GM23248 (cell line): ENCODE measurements at places on chromosomes 4 and X. TPM values are rescaled to one million over a fixed set of nuclear protein-coding genes. Genes with fewer than 3 reads are reported as not detected.

SNCA gene
- total RNA-seq = not detected in 2 replicates

HTN3 gene
- not detected in 2 replicates for total RNA-seq

LRRC66 gene
- total RNA-seq = 0.32 and 0.51 TPM in 2 replicates

HSFX4 gene
- not detected in 2 replicates for total RNA-seq

SUPT20HL2 gene
- not detected in 2 replicates for total RNA-seq

SERTM2 gene
- not detected in 2 replicates for total RNA-seq

HMX1 gene
- total RNA-seq = not detected in 2 replicates

POLN gene
- total RNA-seq = 1.8 and 3.9 TPM in 2 replicates

DNA sequence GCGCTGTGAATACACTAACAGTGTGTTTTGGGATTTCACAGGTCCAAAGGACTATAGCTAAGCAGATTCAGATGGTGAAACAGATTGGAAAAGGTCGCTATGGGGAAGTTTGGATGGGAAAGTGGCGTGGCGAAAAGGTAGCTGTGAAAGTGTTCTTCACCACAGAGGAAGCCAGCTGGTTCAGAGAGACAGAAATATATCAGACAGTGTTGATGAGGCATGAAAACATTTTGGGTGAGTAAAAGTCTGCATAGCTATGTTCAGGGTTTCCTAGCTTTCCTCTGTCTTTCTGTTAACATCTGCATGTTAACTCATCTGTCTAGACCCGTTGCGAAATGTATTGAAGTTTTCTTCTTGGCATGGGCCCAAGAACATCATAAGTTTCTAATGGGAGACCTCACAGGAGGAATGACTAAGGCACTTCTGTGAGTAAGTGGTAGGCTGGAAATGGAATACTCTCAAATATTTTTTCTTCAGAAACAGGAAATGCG, 372.1 kb downstream of the BMPR1B start:
- DNase-seq = peak; percentile 99

GRCh38 chr4:55004831-55005230, 120.6 kb downstream of the KDR start:
- no peak for DNase-seq

GRCh38 chrX:7179446-7179845, 31.5 kb upstream of the PUDP start:
- no peak for DNase-seq

DNA sequence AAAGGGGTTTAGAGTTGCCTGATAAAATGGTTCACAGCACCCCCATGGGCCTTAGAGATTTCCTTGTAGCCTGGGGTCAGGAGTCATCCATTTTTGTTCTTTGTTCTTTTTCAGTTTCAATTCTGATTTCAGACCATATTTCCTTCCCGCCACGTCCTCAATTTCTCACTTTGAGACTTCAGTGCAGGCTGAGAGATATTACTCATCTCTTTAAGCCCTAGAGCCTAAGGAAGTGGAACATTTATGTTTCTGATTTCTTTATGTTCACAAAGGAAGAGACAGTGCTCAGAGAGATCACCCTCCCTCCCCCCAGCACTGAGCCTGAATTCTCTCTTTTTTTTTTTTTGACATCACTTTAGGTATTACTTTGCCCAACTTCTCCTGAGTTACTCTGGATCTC, 56.3 kb downstream of the MSN start:
- peak; percentile 38 for DNase-seq

GRCh38 chr4:39898015-39898414, 79.7 kb downstream of the PDS5A start:
- DNase-seq = no peak

- peak; percentile 40 for DNase-seq
These were observed 89.3 kb upstream of the KLF3 start for GRCh38 chr4:38574559-38575333.

GRCh38 chr4:4875147-4875546, 15.7 kb downstream of the MSX1 start:
- DNase-seq = no peak

DNA sequence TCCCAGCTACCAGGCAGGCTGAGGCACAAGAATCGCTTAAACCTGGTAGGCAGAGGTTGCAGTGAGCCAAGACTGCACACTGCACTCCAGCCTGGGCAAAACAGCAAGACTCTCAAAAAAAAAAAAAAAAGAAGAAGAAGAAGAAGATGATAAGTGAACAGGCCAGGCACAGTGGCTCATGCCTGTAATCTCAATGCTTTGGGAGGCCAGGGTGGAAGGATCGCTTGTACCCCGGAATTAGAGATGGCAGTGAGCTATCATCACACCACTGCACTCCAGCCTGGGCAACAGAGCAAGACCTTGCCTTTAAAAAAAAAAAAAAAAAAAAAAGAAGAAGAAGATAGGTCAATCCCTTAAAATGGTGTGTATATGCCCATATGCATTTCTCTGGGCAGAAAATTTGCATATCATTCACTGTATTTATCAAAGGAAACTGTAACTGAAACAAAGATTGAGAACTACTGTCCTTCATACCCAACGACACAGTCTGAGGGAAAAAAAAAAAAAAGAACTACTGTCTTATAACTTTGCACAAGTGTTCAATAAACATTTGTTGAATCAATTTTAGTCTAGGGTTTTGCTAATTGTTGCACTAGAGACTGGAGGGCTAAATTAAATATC, 2.3 kb downstream of the RFC1 start:
- no peak for DNase-seq

DNA sequence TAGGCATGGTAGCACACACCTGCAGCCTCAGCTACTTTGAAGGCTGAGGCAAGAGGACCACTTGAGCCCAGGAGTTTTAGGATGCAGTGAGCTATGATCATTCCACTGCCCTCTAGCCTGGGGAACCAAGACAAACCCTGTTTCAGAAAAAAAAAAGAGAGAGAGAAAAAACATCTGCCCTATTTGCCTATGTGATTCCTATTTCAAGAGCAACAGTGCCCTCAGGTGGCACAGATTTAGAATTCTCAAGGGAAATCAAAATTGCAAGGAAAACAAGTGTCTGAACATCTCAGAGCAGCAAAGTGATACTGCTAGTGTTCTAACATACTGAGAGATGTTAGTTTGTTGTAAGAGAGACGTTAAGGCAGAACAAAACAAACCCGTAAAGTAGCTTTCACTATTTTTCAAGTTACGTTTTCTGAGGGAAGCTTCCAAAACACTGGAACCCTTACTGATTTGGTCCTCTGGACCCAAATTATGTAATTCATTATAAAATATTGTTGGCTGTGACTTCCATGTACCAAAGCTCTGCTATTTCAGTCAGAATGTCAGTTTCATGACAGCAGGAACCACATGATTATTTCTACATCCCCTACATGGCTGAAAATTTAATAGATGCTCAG, 7.9 kb downstream of the BDH2 start:
- DNase-seq = peak; percentile 77

- DNase-seq = no peak
These were observed 498.1 kb downstream of the NLGN4X start for GRCh38 chrX:5730556-5730955.

DNA sequence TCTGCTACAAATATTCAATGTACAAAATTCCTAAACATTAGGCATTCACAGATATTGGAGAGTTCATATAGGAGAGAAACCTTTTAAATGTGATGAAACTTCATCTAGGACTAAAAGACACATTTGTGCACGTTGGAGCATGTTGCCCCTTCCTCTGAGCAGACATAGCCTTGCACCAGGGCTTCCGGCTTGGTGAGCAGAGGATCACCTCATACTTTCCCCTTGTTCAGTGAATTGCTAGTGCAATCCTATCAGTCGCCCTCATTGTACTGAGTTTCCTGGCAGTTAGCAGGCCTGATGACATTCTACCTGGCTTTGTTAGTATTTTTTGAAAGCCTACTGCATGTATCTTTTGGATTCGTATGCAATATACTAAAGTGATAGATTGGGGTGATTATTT, 466.2 kb downstream of the SPRY1 start:
- no peak for DNase-seq

DNA sequence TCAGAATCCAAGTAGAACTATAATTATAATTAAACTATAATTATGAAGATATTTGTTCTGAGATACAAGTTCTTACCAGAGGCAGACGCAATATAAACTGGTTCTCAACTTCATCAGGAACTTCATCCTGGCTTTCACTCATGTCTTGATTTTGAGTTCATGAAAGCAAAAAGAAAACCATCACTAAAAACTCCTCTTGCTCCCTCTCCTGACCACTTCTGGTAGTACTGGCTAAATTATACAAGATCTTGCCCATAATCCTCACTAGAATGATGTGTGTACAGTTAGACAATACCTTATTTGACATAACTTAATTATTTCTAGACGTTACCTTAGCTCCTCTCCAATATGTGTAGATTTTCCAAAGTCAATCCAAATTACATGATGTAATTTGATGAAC, 3.7 kb downstream of the TAF7L start:
- peak; percentile 49 for DNase-seq

DNA sequence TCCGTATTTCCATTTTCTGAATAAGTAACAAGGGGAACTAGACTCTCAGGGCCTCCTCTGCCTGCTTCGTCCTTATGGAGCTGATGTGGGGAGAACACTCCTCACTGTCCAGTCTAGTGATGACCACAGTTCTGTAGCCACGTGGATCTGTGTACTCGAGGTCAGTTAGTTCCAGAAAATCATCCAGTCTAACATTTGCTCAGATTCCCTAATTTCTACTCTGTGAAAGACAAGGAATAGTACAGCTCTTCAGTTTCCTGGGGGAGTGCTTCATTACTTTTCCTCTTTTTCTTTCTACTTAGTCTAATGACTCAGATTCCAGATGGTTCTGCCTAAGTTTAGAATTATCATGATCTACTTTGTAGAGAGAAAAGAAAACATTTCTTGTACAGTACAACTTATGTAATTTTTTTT, 82.6 kb downstream of the SORBS2 start:
- no peak for DNase-seq

- peak; percentile 84 for DNase-seq
These were observed 317.8 kb upstream of the GALNT7 start for GRCh38 chr4:172850838-172851237.

DNA sequence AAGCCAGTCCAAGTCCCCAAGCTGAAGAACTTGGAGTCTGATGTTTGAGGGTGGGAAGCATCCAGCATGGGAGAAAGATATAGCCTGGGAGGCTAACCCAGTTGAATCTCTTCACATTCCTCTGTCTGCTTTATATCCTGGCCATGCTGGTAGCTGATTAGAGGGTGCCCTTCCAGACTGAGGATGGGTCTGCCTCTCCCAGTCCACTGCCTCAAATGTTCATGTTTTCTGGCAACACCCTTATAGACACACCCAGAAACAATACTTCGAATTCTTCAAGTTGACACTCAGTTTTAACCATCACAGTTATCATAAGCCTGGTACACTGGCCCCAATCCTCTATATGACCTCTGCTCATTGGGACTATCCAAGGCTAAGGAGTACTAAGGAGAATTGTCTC, 124.1 kb upstream of the WDR1 start:
- no peak for DNase-seq

- no peak for DNase-seq
These were observed 144.6 kb upstream of the ARHGEF9 start for GRCh38 chrX:63929608-63930007.

GRCh38 chr4:1017211-1017610, 5.8 kb downstream of the FGFRL1 start:
- DNase-seq = no peak
